NCI-H1436 treated with DMSO at 0.1 percent for 48 hours (cell line): ENCODE measurements at places on chromosomes 4 and X.

DNA sequence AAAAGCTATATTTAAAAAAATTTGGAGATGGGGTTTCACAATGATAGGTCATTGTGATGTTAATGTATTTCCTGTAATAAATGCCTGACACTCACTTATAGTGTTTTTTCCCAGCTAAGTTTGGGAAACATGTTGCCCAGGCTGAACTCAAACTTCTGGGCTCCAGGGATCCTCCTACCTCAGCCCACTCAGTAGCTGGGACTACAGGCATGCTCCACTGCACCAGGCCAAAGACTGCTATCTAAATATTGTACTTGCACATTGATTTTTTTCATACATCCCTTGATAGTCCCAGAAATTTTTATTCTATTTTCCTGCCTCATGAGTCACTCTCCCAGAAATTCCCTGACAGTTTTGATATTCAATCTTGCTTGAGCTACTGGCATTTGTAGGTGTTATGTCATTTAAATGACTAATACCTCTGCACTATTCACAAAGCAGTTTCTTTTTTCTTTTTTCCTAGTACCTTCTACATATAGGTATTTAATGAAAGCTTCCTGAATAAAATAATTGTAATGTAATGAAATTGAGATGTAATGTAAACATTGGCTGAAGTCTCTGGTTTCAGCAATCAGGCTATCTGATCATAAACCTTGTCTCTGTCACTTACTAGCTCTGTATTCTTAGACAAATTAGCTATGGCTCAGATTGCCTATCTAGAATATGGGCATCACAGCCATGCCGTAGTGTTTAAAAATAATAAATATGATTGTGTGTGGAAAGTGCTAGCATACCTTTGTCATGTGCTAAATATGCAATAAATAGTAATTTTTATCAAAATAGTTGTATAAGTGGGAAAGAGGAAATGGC is 1973.0 kb upstream of the AGA start:
- no peak for DNase-seq

GRCh38 chr4:81427344-81427821 is 44.3 kb downstream of the RASGEF1B start:
- DNase-seq: no peak

- DNase-seq: no peak
Measured at GRCh38 chr4:1244978-1245471, 3.9 kb downstream of the CTBP1 start.

DNA sequence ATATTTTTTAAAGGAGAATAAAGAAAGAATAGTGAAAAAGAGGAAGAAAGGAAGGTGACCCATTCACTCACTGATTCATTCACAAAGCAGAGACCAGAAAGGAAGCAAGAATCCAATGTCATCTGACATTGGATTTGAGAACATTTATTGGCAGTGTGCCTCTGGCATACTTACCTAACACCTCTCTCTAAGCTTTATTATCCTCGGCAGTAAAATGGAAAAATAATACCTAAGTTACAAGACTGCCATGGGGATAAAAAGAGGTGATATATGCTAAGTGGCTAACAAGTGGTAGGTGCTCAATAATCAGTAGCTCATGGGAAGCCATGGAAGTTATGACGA is 41.6 kb upstream of the PPARGC1A start:
- DNase-seq: no peak

- DNase-seq: no peak
Measured at GRCh38 chr4:67725132-67725531, 24.2 kb upstream of the UBA6 start.

DNA sequence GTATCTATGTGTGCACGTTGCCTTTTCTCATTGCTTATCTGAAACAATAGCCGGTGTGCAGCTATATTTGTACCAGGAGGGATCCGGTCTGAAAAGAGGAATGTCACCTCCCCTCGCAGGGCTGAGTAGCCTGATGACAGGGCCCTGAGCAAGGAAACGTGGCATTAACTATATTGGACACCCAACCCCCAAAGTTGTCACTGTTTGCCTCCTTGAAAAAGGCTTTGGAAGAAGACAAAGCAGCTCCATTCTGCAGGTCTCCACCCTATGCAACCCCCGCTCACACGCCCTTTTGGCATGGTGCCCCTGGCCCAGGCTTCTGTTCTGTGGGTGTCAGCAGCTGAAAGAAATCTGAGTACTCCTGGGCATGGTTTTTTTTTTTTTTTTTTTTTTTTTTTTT is 8.2 kb downstream of the PRRG3 start:
- no peak for DNase-seq

- no peak for DNase-seq
Measured at GRCh38 chr4:154422152-154422551, 69.4 kb downstream of the DCHS2 start.

- DNase-seq: no peak
Measured at GRCh38 chrX:134075894-134076718, 90.7 kb upstream of the GPC3 start.

DNA sequence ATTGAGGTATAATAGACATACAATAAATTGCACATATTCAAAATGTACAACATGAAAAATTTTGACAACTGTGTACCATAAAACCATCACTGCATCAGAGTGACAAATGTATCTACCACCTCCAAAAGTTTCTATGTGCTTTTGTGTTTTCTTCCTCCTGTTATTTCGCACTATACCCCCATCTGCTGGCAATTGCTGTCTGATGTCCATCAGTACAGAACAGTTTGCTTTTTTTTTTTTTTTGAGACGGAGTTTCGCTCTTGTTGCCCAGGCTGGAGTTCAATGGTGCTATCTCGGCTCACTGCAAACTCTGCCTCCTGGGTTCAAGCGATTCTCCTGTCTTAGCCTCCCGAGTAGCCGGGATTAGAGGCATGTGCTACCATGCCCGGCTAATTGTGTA is 154.3 kb upstream of the GIMD1 start:
- no peak for DNase-seq

DNA sequence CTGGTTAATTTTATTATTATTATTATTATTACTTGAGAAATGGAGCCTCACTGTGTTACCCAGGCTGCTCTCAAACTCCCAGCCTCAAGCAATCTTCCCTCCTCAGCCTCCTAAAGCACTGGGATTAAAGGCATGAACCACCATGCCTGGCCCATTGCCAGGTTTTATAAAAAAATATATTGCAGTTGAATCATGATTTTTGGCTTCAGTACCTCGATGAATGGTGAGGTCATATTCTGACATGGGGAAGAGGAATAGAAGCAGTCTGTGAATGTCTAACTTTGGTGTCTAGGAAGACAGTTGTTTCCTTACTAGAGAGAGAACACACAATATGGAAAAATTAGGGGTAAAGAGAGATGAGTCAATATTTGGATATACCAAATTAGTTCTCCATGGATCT is 32.0 kb downstream of the CCSER1 start:
- no peak for DNase-seq

DNA sequence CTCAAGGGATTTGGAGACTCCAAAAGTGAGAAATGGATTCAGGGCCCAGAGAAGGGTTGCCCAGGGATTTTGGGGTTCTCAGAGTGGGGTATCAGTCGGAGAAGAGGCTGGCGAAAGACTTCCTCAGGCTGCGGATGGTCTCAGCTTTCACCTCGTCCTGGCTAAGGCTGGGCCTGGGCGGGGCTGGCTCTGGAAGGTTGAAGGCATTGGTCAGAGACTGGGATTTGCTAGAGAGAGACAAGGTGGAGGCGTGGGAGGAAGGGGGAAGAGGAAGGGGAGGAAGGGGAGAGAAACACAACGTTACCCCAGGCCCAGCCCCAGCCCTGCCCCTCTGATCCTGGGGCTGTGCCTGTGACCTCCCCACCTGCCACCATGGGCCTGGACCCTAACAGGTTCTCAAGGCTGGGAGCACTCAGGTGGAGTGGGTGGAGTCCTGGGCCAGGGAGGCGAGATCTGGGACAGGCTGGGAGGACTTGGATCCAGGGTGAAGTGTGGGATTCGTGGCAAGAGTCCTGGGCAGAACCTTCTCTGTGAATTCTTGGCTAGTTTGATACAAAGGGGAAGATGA is 9.4 kb upstream of the TIMP1 start:
- no peak for DNase-seq

DNA sequence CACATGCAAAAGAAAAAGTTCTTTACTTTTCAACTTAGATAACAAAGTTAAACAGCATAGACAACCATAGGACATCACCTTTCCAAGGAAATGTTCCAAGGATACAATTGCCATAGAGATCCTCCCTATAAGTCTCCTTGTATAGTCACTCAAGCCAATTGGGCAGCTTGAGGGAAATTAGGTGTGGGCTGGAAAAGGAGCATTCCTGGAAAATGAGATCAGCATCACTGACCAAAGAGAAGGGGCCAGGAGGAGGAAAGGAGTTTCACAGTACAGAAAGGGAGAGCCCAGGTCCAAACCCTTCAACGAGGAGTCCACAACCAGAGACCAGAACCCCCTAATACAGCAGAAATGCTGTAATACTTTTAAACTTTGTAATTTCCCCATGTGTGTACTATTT is 91.5 kb upstream of the PPARGC1A start:
- DNase-seq: no peak

DNA sequence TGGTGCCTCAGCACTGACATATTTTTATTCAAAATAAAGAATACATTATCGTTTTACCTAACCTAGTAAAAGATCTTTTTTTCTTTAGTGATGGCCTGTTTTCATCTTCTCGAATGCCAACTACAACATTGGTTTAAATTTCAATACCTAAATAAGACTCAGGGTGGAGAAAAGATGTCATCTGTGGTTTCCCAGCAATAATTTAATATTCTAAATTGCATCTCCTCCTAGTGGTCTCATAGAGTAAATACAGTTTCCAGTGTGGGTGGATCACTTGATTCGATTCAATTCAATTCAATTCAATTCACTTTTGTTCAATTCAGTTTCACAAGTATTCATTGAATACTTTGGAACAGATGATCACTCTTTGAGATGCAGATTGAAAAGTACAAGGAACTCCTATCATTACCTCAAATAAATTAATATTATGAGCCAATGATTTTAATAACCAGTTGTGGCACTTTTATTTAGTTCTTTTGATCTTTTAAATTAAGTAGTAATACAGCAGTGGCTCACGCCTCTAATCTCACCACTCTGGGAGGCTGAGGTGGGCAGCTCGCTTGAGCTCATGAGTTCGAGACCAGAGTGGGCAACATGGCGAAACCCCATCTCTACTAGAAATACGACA is 427.2 kb downstream of the FAT4 start:
- DNase-seq: no peak

DNA sequence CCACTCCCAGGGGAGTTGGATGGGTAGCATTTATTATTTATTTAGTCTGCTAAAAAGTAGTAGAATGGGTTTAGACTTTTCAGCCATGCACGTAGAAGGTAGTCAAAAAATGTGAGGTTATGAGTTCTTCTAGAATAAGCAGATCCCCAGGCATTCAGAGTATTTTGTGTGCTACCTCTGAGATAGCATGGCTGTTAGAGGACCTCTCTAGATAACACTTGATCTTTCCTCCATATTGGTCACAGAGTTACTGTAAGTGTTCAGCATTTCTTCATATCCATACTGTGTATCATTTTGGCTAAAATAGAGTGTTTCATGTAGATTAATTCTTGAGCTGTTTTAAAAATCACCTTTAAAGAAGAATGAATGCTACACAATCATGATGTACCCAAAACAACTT is 58.4 kb downstream of the KLHL5 start:
- DNase-seq: no peak

GRCh38 chr4:187724456-187724855 is 271.1 kb upstream of the ZFP42 start:
- no peak for DNase-seq

- DNase-seq: no peak
Measured at GRCh38 chrX:17052210-17052609, 105.8 kb downstream of the REPS2 start.

GRCh38 chr4:89009115-89009514 is 47.9 kb downstream of the FAM13A start:
- no peak for DNase-seq

GRCh38 chrX:13697455-13697854 is 8.5 kb downstream of the RAB9A start:
- no peak for DNase-seq
